Ecto neural progenitor cell (in vitro differentiated cells): ENCODE measurements at places on chromosomes 4 and X.

DNA sequence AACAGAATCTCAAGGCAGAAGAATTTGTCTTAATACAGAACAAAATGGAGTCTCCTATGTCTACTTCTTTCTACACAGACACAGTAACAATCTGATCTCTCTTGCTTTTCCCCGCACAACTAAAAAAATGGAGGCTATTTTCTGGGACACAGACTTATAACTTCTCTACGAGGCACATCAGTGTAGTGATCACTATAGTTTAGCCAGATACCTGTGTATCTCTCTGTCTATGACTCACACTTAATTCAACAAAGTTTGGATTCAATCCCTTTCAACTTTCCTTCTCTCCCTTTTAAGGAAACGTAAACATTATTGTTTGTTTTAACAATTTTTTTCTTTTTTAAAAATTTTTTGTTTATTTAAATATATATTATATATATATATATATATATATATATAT, 29.4 kb downstream of the APELA start:
- no peak for DNase-seq

DNA sequence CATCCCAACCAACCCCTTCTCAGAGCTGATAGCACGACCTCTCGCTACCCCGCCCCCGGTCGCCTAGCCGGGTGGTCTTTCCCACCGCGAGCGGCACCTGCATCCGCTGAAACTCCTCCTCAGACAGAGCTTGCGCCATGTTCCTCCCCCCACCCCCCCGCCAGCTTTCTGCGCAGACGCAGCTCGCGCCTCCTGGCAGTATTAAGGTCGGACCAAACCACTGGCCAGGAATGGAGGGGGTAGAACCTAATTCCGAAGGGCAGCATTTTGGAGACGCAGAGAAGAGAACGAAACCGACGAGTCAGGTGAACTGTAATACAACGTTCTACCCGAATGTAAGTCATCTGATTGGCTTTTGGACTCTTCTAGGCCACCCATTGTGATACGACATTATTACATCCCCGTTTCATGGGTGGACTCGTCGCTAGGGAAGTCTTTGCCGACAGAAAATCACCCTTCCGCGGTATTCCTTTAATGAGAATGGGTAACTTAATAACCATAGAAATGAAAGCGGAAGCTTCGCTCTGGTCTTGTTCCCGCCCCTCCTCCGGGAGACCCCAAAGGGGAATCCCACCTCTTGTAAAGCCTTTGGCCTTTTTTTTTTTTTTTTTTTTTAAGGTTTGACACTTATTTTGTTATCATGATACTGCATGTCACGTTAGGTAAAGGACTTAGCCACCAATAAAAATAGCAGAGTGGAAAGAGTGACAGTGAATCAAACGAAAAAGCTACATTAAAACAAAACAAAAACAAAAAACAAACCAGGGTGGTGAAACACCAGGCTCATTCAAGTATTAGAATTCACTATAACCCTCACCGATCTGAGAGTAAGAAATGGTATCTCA, at the start of gene GRIPAP1:
GRIPAP1 (minus strand) TSS at position 174 of the 845 bp plus-strand sequence; CDS start at position 139, 35 bp downstream.
- peak; percentile 89 for DNase-seq

- DNase-seq, result no peak
These were observed 296.2 kb downstream of the PAPSS1 start for GRCh38 chr4:107423677-107424405.

DNA sequence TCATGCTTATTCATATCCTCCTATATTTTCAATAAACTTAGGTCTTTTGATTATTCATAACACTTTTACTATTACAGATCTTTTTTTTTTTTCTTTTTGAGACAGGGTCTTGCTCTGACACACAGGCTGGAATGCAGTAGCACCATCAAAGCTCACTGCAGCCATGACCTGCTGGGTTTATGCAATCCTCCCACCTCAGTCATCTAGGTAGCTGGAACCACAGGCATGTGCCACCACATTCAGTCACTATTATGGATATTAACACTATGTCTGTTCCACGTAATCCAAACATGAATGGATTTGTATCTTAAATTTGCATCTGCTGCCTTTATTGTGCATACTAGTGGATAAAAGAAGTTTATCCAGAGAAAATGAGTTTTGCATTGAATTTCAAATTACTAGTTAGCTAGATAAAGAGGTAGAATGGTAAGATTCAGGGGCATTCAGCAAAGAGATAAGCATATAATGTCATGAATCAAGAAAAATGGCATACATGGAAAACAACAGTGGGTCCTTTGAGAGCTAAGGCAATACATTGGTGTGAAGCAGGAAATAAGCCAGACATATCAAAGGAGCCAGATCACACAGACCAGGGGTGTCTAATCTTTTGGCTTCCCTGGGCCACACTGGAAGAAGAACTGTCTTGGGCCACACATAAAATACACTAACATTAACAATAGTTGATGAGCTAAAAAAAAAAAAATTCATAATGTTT, 13.9 kb downstream of the ANAPC10 start:
- no peak for DNase-seq

GRCh38 chrX:40105835-40106675, 8.3 kb upstream of the BCOR start:
- peak; percentile 84 for DNase-seq

DNA sequence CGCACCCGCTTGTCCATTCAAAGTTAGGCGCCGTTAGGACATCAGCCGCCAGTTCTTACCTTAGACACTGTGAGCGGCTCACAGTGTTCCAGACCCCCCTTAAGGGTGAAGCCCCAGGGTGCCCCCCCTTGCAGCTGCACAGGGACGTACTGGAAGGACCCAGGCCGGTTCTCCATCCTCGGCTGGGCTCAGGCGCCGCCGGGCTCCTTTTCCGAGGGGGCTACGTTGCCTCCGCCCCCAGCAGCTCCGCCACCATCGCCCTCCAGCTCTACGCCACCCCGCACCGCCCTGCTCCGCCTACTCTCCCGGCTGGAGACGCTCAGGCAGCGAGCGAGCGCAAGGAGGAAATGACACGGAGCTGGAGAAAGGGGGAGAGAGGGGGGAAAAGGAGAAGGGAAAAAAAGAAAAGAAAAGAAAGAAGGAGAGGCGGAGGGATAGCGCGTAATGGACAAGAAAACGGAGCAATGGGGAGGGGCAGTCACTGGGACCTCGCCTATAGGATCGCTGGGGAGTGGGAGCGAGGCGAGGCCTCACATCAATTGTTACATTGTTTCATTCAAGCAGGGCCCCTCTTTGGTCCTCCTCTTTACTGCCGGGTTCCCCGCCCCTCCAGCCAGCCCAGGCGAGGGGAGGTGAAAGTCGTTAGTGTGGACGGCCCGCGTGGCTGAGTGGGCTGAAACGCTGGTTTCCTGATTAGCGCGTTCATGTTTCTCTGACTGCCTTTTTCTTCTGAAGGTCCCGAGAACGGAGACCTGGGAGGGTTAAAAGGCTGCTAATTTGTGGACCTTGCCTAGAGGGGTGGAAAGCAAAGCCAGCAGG, at the start of gene SHROOM4:
SHROOM4 (minus strand) TSS at position 352 of the 819 bp plus-strand sequence; CDS start at position 176, 176 bp downstream.
- peak; percentile 64 for DNase-seq

- DNase-seq, result no peak
These were observed 28.1 kb downstream of the LGI2 start for GRCh38 chr4:25002681-25003080.

DNA sequence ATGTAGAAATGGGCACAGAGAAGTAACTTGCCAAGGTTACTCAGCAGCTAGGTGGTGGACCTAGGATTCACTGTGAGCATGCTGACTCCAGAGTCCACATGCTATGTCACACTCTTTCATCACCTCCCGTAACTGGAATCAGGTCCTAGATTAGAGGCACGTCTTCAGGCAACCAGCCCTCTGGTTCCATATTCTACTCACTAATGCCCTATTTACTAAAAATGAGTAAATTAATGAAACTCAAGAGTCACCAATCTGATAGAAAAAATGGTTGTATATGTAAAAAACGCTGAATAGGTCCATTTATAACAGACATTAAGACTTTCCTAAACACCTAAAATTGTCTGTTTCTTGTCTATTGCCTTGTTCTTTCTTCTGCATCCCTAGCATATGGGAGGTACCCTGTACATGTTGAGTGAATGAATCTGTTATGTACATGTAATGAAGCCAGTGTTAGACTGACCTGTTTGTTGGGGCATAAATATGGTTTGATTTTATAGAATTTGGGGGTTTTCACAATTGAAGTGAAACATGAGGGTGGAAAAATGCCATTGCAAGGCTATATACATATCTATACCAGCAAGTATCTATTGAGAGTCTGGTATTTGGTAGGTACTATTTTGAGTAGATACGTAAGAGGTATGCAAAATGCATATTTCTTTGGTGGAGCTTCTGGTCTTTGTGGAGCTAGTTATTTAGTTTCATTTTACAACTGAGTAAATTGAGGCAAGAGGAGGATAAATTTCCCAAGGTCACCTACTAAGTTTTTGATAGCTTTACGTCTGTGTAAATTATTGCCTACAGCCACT, 7.5 kb upstream of the RUFY3 start:
- DNase-seq, result no peak

DNA sequence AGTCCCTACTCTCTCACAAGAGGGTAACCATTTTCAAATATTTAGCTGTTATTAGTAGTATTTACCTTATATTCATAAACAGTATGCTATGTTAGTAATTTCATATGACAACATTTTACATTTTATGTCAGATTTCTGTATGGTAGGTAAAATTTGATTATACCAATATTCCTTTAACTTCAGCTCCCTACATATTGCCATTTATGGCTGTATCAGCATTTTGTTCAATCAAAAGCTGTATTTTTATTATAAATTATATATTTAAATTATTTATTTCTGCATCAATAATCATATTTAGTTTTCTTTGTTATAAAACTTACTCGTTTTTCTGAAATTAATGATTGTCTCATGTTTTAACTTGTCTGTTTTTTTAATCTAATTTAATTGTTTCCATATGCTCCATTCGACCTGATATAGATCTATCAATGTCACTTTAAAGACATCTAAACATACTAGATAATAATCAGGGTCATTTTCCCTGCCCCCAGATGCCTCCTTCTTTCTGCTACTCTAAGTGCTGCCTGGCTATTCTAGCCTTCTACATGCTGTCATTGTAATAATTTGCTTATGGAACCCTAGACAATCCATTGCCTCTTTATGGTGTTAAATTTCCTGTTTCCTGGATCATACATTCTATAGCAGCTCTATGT, 1976.7 kb upstream of the ADGRL3 start:
- no peak for DNase-seq

DNA sequence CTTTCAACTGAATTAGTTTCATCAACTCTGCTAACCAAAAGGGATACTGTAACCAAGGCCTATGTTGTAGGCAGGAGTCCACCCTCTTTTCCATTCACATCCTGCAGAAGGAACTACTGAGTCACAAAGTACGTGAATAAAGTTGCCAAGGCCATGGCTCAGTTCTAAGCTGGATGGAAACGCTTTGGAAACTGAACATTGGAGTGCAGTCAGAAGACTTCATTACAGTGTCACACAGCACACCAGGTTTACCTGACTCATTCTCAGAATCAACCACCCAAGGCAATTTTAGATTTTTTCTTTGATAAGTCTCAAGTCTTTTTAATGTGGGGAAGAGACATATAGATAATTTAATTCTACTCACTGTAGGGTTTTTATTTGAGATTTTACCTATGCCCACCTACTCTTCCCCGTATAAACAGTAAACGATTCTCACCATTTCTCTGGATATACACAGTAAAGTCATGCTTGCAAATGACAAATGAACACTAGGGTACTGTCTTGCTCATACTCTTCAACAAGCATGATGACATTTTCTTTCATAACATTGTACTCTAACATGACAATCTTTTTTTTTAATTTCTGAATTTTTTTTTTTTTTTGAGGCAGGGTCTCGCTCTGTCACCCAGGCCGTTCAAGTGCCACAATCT, 58.9 kb upstream of the RBM47 start:
- no peak for DNase-seq

DNA sequence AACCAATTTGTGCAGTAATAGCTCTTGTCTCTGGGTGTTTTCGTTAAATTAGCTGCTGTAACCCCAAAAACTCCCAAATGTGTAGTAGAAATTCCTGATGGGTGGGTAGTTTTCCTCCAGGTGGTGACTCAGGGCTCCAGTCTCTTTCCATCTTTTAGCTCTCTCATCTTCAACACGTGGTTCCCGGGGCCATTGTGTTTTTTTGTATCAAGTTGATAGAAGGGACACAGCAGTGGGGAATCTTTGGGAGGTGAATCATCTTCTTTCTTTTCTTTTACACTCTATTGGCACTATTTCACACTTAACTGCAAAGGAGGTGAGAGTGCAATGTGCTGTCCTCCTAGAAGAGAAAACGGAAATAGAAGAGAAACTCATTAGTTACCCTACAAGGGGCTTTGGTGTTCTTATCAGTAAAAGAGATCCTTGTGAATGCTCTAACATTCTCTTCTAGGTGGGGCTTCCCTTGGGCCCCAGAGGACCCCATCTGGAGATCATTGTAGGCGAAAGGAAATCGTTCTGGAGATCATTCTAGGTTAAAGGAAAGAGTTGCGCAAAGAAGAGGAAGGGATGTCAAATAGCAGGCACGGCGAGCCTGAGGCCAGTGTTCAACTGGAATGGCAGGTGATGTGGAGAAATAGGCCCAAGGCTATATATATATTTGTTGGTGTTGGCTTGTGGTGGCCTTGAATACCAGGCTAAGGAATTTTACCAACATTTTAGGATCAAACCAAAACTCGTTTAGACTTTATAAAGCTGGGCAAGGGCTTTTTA, 68.2 kb upstream of the ACSL1 start:
- no peak for DNase-seq

GRCh38 chr4:57405359-57405758, 295.2 kb upstream of the IGFBP7 start:
- no peak for DNase-seq

DNA sequence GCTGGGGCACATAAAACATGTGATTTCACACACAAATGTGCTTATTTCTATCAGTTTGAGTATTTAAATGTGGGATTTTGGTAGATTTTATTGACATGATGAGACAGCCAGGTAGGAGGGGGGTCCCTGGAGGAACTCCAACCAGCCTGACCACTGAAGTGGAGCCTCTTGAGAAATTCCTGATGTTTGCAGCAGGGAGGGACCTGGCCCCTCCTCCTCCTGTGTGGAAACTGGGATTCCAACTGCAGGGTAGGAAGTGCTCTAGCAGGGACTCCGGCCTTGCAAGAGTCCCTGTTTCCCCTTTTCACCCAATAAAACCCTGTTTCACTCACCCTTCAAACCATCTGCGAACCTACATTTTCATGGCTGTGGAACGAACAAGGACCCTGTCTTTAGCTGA, 2224.0 kb upstream of the AGA start:
- no peak for DNase-seq

DNA sequence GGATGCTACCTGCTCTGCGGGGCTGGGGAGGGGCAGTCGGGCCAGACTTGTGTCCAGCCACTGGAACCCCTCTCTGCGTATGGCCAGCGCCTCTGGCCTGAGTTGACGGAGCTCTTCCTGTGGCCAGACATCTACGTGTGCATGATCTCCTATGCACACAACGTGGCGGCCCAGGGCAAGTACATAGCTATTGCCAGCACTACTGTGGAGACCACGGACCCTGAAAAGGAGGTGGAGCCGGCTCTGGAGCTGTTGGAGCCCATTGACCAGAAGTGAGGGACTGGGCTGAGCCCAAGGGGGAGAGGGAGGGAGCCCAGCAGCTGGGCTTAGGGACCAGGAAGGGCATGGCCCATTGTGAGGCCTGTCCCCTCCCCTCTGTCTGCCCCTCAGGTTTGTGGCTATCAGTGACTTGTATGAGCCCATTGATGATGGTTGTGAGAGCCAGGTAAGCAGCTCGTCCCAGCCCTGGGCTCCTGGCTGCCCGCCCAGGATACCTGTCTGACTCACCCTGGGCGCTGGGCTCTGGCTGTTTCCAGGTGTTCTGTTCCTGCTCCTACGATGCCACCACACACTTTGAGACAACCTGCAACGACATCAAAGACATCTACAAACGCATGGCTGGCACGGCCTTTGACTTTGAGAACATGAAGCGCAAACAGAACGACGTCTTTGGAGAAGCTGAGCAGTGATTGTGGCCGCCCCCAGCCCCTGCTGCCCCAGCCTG, 1.8 kb upstream of the FAM50A start:
- DNase-seq, result no peak
